ENCODE measurements at places on chromosomes 7 and 10.

GRCh38 chr10:9869205-9869604 lies 1148.5 kb upstream of the CELF2 start:
- no peak for DNase-seq

GRCh38 chr10:132467464-132468149 lies 70.0 kb upstream of the INPP5A start:
- DNase-seq = no peak

- DNase-seq = no peak
Observed at GRCh38 chr10:132138596-132138995, 48.2 kb upstream of the DPYSL4 start.

GRCh38 chr7:154474903-154475520 lies 422.8 kb downstream of the DPP6 start:
- no peak for DNase-seq

- no peak for DNase-seq
Observed at GRCh38 chr7:37052705-37053104, 328.4 kb upstream of the AOAH start.

GRCh38 chr10:87979847-87980246 lies 116.4 kb downstream of the PTEN start:
- DNase-seq = no peak

DNA sequence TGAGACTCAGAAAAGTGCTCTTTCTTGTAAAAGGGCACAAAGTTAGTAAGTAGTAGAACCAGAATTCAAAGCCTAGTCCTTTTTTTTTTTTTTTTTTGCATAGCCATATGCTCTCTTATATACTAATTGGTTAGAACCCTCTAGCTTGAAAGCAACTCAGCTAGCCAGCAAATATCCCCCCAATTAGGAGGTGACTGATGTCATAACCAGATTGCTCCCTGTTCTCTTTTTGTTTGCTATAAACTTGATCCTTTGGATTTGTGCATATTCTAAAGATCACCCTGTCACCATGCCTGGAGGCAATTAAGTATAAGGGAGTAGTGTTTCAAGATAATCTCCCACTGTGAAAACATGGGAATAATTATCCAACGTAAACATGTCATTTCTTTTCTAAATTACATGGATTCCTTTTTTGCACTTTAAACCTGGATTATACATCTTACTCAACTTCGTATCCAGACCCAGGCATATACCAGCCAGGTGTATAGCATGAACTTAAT lies 963.4 kb downstream of the CNTNAP2 start:
- DNase-seq = no peak

GRCh38 chr10:95646160-95646559 lies 10.4 kb downstream of the ALDH18A1 start:
- no peak for DNase-seq

- no peak for DNase-seq
Observed at GRCh38 chr10:123553810-123554430, 112.2 kb upstream of the GPR26 start.

- no peak for DNase-seq
Observed at GRCh38 chr7:144137501-144137900, 14.5 kb downstream of the OR2A14 start.

- DNase-seq = no peak
Observed at GRCh38 chr7:127671341-127671740, 19.3 kb downstream of the SND1 start.

- no peak for DNase-seq
Observed at GRCh38 chr10:11473128-11473760, 138.2 kb downstream of the USP6NL start.

GRCh38 chr10:133231244-133231945 lies 1.4 kb downstream of the UTF1 start:
- DNase-seq = no peak

- no peak for DNase-seq
Observed at GRCh38 chr10:30583778-30584415, 45.7 kb downstream of the LYZL2 start.

DNA sequence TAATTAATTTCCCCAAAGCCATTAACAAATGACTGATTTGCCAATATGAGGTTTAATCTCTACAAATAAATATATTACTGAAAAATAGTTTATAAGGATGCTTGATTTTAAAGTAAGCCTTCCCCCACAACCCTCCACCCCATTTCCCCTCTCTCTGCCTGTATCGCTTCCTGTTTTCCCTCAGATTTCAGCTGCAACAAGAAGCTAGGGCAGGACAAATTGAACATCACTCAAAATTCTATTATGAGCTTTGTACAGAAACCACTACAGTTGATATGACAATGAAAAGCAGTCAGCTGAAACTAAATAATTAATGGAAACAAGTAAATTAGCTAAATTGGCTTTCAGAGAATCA lies 109.0 kb upstream of the SP4 start:
- DNase-seq = no peak

DNA sequence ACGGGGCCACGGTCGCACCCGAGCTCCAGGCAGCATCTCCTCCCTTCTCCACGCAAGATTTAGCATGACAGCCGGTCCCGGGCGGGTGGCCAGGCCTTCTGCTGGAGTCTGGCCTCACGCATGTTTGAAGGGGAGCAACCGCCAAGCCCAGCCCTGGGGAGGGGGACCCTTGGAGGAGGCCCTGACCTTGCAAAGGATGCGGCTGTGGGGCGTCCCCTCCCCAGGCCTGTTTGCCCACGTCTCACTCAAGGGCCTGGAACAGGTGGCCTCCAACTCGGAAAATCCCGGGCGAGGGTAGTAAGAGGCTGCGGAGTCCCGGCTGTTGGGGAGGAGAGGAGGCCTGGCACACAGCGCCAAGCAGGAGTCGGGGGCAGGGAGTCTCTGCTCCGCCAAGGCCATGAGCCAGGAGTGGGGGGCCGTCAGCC lies 50.6 kb upstream of the DPYSL4 start:
- DNase-seq = no peak

DNA sequence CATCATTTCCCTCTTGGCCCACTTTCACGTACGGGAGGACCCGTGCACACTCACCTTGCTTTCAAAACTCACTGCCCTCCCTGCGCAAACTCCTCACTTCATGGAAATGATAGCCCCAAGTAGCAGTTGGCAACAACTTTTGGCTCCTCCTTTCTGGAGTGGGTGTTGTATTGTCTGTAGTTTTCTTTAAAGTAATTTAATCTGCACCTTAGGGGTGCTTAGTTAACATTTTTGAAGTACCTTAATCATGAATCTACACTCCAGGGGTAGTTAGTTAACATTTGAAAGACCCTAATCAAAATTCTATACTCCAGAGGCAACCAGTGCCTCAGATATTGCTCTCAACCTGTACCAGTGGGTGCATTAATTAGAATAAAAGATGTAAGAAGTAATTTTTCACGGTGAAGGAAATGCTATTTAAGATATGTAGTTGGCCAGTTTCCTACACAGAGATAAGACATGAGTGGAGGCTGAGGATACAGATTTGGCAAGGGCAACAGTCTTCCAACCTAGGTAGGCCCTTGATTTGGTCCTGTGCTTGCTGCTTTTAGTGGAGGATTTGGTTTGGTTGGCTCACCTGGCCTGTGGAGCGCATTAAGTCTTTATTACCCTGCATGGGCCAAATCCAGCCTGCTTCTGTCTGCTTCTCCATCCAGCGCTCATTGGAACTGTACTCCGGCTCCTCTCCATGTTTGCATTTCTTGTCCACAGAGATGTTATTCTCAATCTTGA lies 93.0 kb downstream of the EXOC4 start:
- no peak for DNase-seq

DNA sequence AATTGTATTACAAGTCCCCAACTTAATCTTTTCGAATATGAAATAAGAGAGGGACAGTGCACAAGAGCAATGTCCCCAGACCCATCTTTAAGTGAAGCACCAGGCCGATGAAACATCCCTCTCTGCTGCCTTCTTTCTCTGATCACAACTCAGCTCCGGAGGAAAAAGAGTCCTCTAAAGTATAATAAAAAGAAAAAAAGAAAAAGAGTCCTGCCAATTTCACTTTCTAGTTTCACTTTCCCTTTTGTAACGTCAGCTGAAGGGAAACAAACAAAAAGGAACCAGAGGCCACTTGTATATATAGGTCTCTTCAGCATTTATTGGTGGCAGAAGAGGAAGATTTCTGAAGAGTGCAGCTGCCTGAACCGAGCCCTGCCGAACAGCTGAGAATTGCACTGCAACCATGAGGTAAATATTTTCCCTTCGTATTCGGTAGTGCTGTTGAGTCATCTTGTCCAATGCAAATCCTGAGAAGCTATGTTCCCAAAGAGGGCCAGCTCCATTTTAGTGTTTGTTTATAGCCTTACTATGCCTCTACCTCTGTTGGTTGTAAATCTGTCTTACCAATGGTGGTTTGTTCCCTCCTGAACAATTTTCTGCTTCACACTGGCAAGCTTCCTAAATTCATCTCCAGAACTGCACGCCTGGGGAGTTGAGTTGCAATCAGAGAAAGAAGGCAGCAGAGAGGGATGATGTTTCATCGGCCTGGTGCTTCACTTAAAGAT lies at the start of gene IFIT2:
Gene IFIT2, plus strand, starts transcription at position 326 of the 725 bp plus-strand sequence. Its CDS starts 78 bp downstream, at position 404.
- no peak for DNase-seq

DNA sequence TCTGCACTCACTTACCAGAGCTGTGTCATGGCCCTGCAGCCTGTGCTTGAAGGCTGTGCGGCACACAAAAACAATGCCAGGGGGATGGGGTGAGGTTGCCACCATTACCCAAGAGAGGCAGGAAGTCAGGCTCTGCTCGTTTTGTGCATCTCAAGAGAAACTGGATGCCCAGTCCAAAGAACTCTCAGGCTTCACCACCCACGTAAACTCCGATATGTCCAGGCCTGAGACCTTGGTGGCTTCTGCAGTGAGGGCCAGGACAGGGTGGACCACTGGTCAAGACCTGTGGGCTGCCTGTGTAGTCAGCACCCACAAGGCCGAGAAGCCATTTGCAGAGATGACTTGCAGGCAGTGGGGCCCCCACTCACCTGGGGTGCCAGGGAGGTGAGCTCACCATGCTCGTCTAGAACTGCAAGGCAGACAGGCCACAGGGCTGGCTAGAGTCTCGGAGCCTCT lies 54.7 kb upstream of the EBF3 start:
- no peak for DNase-seq

DNA sequence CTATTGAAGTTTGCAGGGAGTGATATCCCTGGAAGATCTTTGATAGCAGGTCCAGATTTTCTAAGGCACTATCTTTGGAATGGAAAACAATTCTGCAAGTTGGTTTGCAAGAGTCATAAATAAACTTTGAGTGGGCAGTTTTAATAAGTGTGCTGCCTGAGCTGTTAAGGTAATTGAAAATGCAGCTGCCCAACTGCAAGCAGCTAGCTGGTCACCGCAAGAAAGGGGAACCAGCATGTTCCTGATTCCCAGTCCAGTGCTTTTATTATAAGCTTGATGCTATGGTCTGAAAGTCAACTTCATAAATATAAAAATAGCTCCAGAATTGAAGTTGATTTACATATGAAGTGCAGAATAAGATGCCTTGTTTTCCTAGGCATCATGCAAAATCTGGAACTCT lies 308.4 kb downstream of the ZNF248 start:
- no peak for DNase-seq

DNA sequence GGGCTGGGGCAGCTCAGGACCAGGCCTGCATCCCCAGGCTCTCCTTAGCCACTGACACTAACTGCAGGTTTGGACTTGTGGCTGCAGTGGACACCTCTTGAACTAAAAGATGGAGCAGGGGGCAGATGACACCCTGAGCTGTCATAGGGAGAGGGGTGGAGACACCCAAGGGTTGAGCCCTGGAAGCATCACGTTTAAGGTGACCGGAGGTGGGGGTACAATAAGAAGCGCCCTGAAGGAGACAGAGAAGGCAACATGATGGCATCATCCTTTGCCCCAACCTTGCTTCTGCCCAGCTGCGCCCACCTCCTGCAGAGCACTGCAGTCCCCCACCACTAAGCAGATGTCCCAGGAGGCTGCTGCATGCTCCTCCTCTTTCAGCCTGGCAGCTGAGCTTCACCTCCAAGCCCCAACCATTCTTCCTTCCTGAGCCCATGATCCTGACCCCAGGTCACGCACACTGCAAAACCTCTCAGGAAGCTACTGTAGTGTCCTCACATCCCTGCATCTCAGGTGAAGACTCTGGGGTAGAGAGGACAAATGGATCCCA lies 25.5 kb downstream of the OGDHL start:
- DNase-seq = no peak

DNA sequence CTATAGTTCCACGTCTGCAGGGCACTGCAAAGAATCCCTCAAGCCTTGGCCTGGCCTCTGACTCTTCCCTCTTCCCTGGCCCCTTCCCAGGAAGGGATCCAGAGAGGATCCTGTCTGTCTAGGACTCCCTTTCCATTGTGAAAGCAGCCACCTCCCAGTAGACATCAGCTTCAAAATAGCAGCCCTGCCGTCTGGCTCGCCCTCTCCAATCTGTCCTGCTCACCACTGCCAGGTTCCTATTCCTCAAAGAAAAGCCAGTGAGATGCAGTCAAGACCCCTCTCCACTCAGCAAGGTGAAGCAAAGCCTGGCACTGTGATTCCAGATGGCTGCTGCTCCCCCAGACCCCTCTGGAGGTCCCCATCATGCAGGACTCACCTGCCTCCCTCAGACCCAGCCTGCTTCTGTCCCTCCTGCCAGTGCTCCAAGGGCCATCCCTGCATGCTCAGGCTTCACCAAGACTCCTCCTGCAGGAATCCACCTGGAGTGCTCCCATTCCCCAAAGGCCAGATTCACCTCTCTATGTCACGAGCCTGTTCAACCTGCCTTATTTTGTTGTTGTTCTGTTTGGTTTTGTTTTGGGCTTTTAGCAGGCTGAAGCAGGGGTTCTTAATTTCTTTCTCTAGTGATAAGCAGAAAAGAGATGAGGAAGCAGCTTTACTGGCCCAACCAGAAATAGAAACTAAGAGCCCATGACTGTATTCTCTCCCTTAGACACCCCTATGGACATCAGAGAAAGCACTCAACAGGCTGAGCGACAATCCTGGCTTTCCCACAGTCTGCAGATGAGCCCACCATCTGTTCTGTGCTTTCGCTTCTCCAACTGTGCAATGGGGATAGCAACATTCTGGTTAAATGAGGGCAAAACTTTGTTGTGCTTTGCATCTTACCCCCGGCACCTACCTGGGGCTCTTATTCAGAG lies 305.1 kb downstream of the GRID1 start:
- no peak for DNase-seq

DNA sequence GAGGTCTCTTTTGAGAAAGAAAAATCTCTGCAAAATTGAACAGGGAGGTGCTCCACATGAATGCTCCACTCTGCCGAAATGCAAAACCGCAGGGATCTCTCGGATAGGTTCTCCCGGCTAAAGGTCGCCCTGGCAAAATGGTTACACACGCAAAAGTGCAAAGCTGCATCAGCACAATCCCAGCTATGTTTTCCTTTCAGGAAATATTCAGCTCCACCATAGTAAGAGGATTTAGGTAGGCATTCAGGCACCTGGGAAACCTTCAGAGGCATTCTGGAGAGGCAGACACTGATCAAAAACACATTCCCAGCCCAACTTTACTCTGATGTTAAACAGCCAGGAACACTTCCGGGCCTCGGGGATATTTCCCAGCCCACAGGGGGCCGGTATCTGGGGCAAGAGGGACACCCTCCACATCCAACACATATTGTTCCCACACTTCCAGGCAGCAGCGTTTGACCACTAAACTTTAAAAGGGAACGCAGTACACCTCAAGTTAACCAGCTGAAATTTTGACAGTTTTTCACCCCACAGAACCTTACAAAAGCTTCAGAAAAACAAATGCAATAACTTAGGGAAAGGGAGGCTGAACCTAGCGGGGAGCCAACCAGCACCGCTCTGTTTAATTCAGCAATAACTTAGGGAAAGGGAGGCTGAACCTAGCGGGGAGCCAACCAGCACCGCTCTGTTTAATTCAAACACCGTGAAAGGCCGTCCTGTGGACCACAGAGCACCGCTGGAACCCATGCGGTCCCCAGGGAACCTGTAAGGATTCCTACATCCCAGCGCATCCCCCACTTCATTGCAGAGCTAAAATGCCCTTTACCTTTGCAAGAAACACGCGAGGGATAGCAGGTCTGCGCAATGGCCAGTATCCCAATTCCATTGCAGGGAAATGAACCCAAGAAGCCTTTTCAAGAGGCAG lies 45.9 kb downstream of the TNS3 start:
- DNase-seq = no peak

- no peak for DNase-seq
Observed at GRCh38 chr10:2978111-2978510, 89.2 kb upstream of the PFKP start.

Data from GOT3 (cell line).